ENCODE measurements at places on chromosomes 11 and 22.

DNA sequence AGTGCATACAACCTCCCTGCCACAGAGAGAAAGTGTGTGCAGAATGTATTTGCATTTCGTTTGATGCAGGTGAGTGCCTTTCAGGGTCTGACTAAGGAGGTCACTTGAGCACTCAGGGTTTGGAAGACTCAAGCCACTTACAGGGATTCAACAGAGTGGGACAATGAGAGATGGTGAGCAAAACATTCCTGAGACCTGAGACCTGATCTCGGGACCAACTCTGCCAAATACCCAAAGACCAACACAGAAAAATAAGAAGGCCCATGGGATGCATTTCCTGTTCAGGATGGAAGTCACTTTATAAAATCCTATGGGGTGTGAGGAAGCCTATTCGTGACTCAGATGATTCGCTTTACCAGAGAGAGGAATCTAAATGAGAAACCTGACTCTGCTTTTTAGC is 65.2 kb upstream of the LARGE1 start:
- no peak for DNase-seq

GRCh38 chr22:41620589-41621098 is at the start of gene DESI1:
Gene DESI1 (minus strand): TSS chr22:41621043. CDS start chr22:41620839, 204 bp downstream.
- DNase-seq: no peak

DNA sequence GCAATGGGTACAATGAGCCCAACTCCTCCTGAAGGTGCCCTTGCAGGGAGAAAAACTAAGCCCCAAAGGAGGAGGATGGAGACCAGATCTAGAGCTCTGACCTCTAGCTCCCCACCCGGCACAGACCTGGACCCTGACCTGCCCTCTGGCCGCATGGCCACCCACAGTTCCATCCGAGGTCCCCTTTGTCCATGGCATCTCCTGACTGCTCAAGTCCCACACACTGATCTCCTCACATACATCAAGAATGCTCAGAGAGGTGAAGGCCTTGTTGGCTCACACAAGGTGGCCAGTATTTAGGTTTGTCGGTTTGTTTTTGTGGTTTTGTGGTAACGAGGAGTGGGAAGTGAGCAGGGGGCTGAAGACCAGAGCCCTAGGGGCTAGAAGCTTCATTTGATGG is 423.5 kb upstream of the B3GAT1 start:
- no peak for DNase-seq

GRCh38 chr11:98100689-98101088 is 920.1 kb upstream of the CNTN5 start:
- no peak for DNase-seq

- DNase-seq: no peak
These were observed 195.5 kb downstream of the EFCAB6 start for GRCh38 chr22:43616645-43617044.

GRCh38 chr11:62186195-62186594 is 3.8 kb upstream of the SCGB1D1 start:
- DNase-seq: no peak

- no peak for DNase-seq
These were observed 77.9 kb upstream of the TIMP3 start for GRCh38 chr22:32723643-32724042.

All from NCI-H2227 treated with DMSO at 0.1 percent for 48 hours (cell line).